RKO (cell line): ENCODE measurements at places on chromosomes 7 and 10.

GRCh38 chr10:17188644-17189172 lies 12.8 kb downstream of the TRDMT1 start:
- no peak for DNase-seq

DNA sequence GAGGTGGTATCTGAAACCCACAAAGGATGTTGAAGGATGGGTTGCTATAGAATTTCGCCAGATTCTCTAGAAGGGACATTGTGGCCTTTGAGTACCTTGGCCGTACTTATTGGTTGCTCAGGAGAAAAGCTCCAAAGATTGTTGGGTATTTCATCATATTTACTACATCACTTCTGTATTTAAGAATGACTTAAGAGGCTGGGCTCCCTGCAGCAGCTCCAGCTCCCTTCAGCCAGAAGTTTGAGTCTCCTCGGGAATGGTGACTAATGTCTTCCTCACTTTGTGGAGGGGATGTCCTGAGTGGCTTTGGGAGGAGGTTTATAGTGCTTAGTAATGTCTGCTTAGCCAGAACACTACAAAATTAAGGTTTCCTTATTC lies 18.1 kb downstream of the MINDY4 start:
- DNase-seq, result peak; percentile 57

GRCh38 chr10:132679217-132679595 lies 106.7 kb downstream of the NKX6-2 start:
- no peak for DNase-seq

- DNase-seq, result no peak
Measured at GRCh38 chr10:31274310-31274709, 44.7 kb upstream of the ZEB1 start.

DNA sequence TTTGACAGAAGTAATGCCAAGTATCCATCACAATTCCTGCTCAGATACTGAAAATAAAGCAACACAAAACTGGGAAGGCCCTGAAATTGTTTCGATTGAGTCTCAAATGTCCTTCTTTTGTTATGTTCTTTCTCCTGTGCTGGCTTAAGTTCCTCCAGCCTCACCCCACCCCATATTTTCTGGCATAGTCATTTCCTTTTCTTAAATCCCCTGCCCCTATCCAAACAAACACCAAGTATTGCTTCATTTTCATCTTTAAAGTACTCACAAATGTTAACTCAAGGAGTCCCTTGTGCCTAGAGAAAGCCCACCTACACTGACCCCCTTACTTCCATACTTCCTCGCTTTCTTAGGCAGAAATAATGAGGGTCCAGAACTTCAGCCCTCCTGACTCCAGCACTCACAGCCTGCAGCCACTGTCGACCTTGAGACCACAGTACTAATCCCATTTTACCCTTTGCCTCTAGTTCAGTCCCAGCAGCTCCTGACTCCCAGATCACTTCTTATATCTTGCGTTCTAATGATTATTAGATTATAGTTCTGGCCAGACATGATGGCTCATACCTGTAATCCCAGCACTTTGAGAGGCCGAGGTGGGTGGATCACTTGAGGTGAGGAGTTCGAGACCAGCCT lies 73.2 kb upstream of the ST8SIA6 start:
- DNase-seq, result no peak

- no peak for DNase-seq
Measured at GRCh38 chr7:127678947-127679346, 27.0 kb downstream of the SND1 start.

DNA sequence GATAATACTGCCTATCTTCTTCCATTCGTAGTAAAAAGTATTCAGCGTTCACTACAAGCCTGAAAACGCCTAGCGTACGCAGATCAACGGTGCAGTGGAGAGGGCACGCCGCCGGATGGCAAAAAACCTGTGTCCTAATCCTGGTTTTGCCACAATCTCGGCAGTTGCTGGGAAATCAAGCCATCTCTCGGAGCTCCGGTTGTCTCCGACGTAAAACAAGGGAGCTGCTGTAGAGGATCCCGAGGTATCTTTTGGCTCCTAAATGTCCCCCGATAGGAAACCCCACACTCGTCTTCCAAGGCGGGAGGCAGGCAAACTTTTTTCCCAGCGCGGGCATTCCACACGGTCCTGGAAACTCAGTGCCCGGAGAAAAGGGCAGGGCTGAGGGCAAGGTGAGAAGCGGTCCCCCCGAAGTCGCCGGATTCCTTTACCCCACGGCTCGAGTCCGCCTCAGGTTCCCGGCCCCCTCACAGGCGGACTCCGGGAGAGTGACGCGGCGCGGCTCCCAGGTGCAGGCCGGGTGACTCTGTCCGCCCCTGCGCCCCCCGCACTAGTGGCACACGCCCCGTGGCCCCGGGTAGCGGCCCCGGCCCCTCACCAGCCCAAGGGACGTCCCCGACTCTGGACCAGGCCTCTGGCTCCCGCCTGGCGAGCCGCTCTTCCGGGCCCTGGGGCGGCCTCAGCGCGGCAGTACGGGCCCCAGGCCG lies 649 bp downstream of the IDE start:
- peak; percentile 71 for DNase-seq

DNA sequence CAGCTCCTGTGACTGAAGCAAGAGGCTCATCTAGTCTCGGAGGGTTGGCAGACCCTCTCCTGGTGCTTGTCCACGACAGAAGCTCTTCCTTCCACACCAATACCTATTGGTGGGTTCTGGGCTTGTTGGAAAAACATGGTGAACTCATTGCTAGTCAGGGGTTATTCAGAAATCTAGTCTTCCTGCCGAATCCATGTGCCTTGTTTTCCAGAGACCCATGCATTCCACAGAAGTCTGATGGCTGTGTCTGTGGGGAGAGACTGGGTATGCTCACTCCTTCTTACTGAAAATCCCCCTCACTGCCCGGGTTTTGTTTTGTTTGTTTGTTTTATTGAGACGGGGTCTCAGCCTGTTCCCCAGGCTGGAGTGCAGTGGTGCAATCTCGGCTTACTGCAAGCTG lies 138.3 kb downstream of the DNAJB6 start:
- DNase-seq, result no peak

GRCh38 chr7:52586704-52587103 lies 448.7 kb upstream of the POM121L12 start:
- DNase-seq, result no peak

GRCh38 chr7:12684733-12685132 lies 2.7 kb upstream of the ARL4A start:
- no peak for DNase-seq

- DNase-seq, result no peak
Measured at GRCh38 chr7:30329716-30330115, 45.3 kb downstream of the ZNRF2 start.

DNA sequence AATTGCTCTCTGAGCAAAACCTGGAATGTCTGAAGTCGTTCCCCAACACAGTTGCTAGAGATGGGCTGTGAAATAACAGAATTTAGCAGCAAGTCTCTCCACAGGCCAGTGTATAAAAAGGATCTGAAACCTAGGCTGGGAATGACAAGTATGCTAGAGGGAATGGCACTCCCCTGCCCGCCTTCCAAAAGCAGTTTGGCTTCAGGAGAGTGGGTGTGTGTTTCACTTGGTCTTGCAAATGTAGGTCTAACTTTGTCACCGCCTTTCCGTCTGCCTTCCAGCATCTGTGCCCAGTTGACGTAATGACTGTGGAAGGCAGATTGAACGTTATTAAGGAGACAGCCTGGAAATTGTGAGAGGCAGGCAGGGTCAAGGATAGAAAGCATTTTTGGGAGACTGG lies 18.0 kb upstream of the MTURN start:
- DNase-seq, result no peak

DNA sequence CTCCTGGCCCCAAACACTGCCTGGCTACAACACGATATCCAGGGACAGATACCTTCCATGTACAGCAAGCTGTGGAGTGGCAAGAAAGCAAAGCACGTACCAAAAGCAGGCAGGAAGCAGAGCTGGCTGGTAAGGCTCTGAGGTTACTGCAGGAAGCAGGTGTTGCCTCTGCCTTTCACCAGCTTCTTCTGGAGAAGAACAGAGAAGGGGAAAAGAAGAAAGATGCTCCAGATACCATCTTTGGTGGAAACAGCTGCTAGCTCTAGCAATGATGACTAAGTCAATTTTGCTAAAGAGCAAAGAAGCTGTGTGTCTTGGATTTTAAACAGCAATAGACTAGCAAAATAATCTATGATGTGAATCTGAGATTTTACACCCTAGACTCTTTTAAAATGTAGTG lies 34.9 kb upstream of the PRSS1 start:
- DNase-seq, result no peak

DNA sequence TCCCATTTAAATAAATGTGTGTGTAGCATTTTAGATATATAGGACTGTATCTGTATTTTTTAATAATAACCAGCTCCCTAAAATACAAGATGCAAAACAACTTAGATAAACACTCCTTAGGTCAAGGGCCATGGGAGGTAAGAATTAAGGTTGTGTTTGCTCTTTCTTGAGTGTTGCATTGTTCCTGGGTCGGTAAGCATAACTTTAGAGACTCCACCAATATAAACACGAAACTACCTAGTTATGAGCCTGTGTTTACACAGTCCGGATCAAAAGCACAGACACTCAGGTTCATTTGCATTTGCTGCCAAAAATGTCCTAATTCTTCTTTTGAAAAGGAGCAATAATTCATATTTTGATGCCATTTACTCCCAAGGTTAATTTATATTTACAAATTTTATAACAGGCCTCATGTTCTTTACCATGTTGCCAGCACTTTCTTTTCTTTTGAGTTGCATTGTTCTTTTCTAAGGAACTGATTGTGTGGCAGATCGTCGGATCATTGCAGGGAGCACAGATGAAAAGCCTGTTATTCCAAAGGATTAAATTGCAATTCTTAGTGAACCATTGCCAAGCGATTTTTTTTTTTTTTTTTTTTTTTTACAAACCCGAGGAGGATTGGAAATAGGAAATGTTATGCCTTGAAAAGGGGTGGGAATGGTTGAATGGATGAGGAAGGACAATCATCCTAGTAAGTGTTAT lies 45.8 kb upstream of the GLCCI1 start:
- no peak for DNase-seq

- DNase-seq, result no peak
Measured at GRCh38 chr10:396535-397220, 261.4 kb downstream of the ZMYND11 start.
